ENCODE measurements at places on chromosomes 12 and 14. TPM values are rescaled to one million over a fixed set of nuclear protein-coding genes. Genes with fewer than 3 reads are reported as not detected.
A peak's percentile ranks its signal among the peaks of the same experiment; 100 is the strongest.

- DNase-seq: no peak
Observed at GRCh38 chr12:115426732-115427131, 742.8 kb upstream of the TBX3 start.

GRCh38 chr12:108133482-108133881, 4.4 kb downstream of the WSCD2 start:
- DNase-seq: no peak

GRCh38 chr12:71610031-71610795, 53.4 kb downstream of the ZFC3H1 start:
- DNase-seq: no peak

Gene PRKCH
- total RNA-seq: 0.49 TPM

DNA sequence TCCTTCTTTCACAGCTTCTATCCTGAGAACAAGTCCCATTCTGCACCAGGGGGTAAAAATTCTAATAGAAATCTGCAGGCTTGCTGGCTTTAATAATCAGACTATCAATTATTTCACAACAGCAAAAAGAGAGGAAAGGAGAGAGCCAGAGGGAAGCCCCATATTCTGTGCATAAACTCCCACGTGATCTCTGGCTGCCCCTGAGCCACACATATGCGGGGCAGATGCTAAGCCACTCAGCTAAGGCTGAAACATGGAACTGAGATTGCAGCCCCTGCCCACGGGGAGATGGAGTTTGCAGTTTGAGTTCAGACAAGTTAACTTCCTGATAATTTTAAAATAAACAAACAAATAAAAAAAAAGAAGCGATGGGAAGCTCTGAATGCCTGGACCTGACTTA, 254.4 kb upstream of the CCDC196 start:
- DNase-seq: no peak

Gene MORN3
- 0.46 TPM for total RNA-seq

Gene CAPZA3
- not detected for total RNA-seq

GRCh38 chr12:104459368-104459909, 2.7 kb downstream of the CHST11 start:
- no peak for DNase-seq

GRCh38 chr14:54589076-54589475, 22.1 kb downstream of the SAMD4A start:
- no peak for DNase-seq

DNA sequence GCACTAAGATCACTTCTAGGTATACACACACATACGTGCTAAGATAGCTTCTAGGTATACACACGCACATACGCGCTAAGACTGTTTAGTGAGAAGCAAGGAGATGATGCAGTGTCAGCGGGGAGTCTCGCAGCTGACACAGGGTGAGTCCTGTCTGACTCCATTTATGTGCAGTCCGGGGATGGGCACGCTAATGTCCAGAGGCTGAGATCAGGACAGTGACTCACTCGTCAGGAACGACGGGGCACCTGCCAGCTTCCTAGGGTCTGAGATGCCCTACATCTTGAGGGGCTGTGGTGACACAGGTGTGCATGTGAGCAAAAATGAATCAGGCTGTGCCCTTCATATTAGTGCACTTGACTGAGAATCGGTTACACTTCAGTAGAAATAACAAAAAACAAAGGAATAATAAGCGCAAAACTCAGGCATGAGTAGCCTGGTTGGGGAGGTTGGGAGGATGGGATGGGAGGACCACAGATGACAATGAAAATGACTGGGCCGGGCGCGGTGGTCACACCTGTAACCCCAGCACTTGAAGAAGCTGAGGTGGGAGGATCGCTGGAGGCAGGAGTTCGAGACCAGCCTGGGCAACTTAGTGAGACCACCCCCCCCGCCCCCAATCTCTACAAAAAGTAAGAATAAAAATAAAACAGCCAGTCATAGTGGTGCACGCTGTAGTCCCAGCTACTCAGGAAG, 29.1 kb upstream of the ULK1 start:
- DNase-seq: no peak

Gene CCDC85C
- 27.7 TPM for total RNA-seq

- DNase-seq: no peak
Observed at GRCh38 chr12:123916729-123917128, 55.9 kb downstream of the CCDC92 start.

GRCh38 chr14:56539862-56540261, 39.7 kb upstream of the TMEM260 start:
- DNase-seq: no peak

- no peak for DNase-seq
Observed at GRCh38 chr12:46298261-46298660, 29.4 kb upstream of the SLC38A1 start.

- DNase-seq: no peak
Observed at GRCh38 chr14:90517076-90517841, 120.4 kb downstream of the CALM1 start.

Gene GCH1
- total RNA-seq: 0.46 TPM

GRCh38 chr12:5013266-5013730, 30.4 kb upstream of the KCNA5 start:
- no peak for DNase-seq

DNA sequence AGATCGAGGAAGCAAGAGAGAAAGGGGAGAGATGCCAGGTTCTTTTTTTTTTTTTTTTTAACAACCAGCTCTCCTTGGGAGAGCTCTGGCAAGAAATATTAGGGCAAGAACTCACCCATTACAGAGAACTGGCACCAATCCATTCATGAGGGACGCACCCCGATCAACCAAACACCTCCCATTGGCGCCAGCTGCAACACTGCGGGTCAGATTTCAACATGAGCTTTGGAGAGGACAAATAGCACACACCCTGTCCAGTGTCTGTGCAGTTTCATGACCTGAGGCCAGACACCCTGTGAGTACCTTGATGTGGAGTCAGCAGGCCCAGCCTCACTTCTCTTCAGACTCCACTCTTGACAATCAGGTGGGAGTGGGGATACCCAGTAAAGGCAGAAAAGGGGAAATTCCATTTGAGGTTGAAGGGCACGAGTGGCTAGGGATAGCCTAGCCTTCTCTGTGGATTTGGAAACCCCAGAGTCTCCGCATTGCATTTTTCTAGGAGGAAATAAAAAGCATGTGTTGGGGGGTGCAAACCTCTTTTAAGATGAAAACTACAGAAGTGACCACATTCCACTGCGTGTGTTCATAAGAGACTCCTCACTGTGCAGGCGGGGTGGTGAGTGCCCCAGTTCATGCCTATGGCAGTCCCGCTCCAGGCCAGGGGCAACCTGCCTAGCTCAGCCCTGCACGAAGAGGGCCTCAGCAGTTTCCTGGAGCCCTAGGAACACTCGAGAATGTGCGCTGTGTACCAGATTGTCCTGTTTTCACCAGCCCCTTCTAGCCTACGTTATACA, 42.4 kb upstream of the GPATCH2L start:
- DNase-seq: peak; percentile 15

GRCh38 chr12:118741194-118741593, 240.1 kb upstream of the SRRM4 start:
- no peak for DNase-seq

Gene GPR84
- total RNA-seq: not detected

- DNase-seq: peak; percentile 9
Observed at GRCh38 chr14:53295985-53296582, 143.0 kb upstream of the DDHD1 start.

DNA sequence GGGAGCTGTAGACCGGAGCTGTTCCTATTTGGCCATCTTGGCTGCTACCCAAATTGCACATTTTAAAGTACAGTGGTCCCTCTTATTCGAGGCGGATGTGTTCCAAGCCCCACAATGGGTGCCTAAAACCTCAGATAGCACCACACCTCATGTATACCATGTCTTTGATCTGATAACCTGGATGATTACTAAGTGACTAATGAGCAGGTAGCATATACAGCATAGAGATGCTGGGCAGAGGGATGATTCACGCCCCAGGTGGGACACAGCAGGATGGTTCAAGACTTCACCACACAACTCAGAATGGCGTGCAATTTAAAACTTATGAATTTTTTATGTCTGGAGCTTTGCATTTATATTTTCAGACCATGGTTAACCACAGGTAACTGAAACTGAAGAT, 255.0 kb downstream of the AKAP6 start:
- no peak for DNase-seq

GRCh38 chr14:87343652-87344051, 649.3 kb downstream of the GALC start:
- no peak for DNase-seq

- DNase-seq: no peak
Observed at GRCh38 chr12:58321414-58321813, 380.0 kb downstream of the ATP23 start.

Data from HFFc6 (cell line).